ENCODE measurements at places on chromosomes 11 and 22.

DNA sequence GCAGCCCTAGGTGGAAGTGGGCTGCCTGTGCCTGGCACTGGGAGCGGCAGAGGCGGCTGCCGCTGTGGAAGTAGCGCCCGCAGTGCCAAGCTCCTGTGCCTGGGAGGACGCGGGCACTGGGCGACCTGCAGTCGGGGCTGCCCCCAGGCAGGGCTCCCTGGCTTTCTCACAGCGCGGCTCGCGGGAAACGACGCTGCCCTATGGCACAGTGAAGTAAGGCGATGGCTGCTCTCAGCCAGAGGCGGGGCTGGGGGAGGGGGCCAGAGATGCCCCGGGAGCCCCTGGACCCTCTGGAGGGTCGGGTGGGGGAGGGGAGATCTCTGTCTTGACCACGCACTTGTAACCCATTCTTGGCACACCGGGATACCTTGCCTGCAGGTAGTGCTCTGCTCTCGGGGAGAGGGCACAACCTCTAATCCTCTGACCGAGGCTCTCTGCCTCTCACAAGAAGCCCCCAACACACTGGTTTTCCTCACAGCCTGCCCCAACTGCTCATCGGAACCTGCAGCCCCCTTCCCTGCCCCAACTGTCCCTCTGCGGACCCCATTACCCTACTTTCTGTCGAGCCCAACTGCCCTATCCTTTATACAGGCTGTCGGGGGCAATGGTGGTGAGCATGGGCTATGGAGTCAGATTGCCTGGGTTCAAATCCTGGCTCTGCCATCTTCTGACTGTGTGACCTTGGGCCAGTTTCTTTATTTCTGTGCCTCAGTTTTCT, 32.2 kb upstream of the TRIM29 start:
- DNase-seq: no peak

DNA sequence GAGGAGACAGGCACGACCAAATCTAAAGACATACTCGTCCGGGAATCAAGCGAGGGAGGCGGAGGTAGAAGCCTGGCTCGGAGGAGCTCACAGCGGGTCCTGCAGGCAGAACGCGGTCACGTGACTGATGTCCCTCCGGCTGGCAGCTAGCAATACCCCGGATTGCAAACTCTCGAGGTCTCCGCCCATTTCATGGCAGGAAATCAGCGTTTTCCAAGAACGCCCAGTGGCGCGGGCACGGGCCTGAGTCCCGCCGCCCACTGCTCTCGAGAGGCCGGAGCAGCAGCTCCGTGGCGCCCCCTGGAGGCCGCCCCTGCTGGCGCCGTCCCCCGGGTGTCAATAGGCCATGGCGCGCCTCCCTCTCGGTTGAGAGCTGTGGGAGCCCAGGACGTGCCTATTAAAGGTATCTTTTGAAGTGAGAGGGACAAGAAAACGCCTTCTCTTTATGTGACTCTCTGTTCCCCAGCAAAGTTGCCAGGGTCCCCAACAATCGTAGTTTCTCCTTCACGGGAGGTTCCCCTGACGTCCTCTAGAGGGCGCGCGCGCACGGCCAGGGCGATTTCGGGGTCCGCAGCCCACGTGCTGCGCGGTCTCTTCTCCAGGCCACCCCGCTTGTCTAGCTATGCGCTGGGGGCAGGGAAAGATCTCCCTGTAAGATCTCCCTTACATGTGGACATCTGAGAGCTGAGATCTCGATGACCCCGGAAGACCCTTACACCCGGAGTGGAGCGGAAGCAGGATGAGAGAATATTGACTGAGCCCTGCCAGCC, 37.3 kb upstream of the RBFOX2 start:
- peak; percentile 91 for DNase-seq

- no peak for DNase-seq
These were observed 2.3 kb downstream of the RHOG start for GRCh38 chr11:3838504-3838903.

GRCh38 chr22:49322861-49323622, 504.6 kb downstream of the BRD1 start:
- no peak for DNase-seq

GRCh38 chr11:45772449-45772774, 32.5 kb upstream of the SLC35C1 start:
- no peak for DNase-seq

DNA sequence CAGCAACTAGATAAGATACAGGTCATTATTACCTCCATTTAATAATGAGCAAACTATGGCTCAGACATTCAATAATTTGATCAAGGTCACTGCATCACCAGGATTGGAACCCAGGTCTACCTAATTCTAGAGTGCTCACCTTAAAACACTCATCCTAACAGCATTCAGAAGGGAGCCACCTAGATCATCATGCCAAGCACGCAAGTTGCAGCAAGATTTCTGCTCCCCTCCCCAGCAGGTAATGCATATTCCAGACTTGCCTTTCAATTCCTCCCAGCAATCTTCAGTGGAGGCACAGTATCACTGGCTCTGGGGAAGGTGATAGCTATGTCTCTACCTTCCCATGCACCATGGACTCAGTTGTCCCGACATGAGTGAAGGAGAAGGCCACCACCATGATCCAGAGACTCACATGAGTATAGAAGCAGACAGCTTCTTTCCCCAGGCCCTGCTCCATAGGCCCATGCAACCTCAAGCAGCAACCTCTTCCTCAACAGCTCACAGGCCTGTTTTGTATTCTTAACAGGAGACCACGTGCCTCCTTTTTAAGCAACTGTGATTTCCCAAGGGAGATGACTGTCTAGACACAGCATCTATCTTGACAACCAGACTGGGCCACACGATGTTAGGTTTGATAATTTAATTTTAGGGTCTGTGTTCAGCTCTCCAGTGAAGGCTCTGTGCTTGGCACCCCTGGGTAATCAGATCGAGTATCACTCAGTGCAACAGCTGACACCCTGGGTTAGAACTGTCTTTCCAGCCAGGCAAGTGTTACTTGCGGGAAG, 36.4 kb downstream of the RAB30 start:
- DNase-seq: no peak
